Stimulated activated CD8-positive, alpha-beta memory T cell treated with anti-CD3 and anti-CD28 coated beads, Interleukin-7, amount 100 ng/mL, for 1 hour (primary cell): ENCODE measurements at places on chromosomes 7 and 10.

DNA sequence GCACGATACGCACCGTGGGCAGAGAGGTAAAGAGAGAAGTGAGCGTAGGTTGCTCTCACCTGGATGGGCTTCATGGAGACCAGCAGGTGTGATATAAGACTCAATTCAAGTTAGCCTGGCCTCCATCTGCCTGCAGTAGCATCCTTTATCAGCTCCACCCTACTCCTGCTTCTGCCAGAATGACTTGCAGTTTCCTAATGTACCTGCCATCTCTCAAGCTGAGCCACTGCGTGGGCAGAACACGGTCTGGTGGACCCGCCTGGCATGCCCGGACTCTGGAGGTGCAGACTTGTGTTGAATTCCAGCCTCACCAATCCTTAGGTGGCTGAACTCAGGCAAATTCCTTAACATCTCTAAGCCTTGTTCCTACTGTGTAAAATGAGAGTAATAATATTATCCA, 64.3 kb downstream of the STEAP1B start:
- DNase-seq = no peak

DNA sequence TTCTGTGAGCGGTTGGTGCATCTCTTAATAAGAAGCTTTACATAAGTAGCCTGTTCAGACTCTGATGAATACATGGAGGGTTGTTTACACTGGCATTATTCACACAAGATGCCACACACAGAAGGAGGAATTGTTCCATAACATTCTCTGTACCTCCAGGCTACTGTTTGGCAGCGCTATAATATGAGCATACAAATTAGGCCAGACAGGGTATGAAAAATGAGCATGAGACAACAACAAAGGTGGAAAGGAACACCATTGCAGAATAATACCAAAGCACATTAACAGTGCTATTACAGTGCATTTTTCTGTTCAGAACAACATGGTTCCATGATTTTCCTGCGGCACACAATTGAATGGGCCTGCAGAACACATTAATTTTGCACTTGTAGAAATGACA, 417.2 kb upstream of the C7orf33 start:
- no peak for DNase-seq

DNA sequence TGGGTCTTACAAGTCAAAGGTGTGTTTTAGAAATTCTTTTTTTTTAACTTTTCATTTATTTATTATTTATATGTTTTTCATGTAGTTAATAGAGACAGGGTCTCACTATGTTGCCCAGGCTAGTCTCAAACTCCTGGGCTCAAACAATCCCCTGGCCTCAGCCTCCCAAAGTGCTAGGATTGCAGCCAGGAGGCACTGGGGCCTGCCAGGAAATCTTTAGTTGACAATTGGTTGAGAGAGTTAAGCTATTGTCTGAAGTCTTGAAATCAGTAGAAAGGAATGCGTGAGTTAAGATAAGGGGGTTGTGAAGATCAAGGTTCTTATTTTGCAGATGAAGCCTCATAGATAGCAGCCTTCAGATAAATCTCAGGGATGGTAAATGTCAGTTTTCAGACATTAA, 245.4 kb upstream of the GALNT17 start:
- DNase-seq = no peak

- DNase-seq = no peak
Measured at GRCh38 chr10:131277969-131278368, 33.6 kb downstream of the TCERG1L start.

DNA sequence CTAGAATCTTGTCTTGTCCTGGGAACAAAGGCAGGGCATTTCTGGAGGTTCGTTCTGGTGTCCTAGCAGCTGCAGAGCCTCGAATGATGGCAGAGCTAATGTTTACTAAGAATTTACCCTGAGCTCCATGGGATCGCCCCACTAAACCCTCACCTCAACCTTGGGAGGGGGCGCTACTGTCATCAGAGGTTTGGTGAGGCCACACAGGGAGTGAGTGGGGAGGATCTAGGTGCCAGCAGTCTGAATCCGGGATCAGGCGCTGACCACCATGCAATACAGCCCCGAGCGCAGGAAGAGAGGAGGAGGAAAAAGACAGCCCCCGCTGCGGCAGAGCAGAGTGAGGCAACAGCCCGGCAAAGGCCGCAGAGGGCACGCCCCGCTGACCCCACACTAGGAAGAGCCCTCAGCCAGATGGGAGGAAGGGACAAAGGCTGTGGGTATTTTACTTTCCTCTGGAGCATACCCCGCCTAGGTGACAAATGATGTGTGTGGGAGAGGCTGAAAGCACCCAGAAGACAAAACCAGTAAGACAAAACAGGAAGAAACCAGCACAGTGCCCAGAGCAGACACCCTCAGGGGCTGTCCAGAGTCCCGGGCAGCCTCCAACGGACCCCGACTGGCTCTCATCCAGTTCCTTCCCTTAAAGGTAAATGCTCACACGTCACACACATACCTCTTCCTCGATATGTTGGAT, 103.5 kb downstream of the FAM53B start:
- DNase-seq = no peak

- DNase-seq = no peak
Measured at GRCh38 chr10:62819141-62819920, 3.2 kb upstream of the EGR2 start.

- DNase-seq = no peak
Measured at GRCh38 chr10:122154545-122155366, 116.3 kb upstream of the BTBD16 start.

DNA sequence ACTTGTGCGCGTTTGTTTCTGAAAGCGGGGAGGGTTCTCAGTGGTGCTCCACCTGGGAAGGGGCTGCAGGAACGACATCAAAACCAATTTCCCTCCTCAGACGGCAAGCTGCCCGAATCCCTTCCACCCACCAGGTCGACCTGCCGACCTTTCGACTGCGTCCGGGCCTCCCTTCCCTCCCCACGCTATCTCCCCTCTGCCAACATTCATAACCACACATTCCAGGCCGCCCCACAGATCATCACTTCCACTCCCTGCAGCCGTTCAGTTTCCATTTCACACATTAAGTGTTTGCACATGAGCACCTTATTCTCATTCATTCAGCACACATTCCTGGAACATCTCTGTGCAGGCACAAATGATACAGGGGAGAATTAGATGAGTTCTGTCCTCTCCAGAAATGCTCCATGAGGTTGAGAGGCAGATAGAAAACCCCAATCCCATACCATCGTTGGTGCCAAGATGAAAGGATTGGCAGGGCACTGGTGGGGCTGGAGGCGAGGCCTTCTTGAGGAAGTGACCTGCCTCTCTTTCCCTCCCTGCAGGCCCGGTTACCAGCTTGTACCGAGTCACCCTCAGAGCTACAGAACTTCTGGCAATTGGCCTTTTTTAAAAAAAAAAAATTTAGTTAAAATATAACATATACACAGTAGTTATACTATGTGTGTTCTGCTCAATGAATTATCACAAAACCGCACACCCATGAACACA, 70.0 kb downstream of the MINDY4 start:
- no peak for DNase-seq

DNA sequence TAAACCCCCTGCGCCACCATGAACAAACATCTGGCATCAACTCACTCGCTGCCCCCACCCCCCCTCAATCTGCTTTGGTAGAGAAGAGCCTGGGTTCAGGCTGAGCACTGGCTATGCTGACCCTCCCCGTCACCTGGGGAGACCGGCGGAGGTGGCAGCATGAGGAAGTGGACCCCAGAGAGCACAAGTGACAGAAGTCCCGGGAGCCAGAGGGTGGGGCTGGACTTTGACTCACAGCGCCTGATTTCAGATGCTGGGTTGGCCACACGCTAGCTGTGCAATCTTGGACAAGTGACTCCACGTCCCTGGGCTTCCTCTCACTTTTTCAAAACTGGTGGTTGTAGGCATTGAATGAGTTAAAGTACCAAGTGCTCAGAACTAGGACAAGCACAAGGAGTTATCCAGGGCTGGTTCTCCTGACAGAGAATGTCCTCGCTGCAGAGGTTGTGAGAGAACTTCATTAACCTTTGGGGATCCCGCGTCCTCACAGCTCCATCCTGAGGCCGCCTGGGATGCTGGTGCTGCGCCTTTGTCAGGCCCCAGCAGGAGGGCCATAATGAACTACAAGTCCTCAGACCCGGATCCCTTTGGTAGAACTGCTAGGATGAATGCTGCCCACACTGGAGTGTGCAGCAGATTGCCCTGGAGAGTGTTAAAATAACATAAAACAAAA, 48.8 kb upstream of the RASGEF1A start:
- DNase-seq = no peak

DNA sequence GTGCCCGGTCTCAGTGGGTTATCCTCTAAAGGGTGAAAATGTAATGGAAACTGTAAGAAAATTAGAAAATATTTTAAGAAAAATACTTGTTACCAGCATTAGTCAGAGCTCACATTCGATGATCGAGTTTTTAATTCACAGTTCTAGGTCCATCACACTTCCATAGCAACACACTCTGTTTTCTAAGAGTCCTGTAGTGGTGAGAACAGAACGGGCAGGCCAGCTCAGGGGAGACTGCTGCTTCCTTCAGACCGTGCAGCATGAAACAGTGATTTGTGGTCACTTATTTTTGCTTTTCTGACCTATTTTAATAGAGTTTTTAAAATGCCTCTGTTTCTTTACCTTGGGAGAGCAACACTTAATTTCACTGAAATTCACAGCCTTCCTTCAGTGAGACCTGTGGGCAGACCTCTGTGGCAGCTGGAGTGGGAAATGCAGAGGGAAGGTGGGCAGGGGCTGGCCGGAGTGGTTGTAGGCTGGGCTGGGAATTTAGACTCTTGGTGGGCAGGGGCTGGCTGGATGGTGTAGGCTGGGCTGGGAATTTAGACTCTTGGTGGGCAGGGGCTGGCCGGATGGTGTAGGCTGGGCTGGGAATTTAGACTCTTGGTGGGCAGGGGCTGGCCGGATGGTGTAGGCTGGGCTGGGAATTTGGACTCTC, 1.5 kb downstream of the SUN1 start:
- no peak for DNase-seq

DNA sequence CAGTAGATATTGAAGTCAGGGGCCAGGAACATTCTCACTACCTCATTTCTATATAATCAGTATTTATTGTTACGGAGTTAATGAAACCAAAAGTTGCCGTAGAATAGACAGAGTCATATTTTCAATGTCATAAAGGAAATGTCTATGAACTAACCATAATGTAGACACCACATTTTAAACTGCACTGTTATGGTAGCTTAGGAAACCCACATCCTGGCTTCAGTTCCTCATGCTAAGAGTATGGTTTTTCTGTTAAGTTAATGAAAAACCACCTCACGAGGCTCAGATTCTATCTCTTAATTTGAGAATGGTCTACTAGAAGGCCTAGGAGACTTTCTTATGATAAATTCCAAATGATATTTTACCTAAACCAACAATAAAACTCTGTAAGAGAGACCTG, 166.5 kb downstream of the TMEM26 start:
- DNase-seq = no peak

DNA sequence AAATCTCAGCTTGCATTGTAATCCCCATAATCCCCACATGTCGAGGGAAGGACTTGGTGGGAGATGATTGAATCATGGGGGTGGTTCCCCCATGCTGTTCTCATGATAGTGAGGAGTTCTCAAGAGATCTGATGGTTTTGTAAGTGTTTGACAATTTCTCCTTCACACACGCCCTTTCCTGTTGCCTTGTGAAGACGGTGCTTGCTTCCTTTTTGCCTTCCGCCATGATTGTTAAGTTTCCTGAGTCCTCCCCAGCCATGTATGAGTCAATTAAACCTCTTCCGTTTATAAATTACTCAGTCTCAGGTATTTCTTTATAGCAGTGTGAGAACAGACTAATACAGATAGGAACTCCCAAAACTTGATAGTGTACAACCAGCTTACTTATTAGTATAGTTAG, 98.6 kb downstream of the CREM start:
- DNase-seq = no peak

DNA sequence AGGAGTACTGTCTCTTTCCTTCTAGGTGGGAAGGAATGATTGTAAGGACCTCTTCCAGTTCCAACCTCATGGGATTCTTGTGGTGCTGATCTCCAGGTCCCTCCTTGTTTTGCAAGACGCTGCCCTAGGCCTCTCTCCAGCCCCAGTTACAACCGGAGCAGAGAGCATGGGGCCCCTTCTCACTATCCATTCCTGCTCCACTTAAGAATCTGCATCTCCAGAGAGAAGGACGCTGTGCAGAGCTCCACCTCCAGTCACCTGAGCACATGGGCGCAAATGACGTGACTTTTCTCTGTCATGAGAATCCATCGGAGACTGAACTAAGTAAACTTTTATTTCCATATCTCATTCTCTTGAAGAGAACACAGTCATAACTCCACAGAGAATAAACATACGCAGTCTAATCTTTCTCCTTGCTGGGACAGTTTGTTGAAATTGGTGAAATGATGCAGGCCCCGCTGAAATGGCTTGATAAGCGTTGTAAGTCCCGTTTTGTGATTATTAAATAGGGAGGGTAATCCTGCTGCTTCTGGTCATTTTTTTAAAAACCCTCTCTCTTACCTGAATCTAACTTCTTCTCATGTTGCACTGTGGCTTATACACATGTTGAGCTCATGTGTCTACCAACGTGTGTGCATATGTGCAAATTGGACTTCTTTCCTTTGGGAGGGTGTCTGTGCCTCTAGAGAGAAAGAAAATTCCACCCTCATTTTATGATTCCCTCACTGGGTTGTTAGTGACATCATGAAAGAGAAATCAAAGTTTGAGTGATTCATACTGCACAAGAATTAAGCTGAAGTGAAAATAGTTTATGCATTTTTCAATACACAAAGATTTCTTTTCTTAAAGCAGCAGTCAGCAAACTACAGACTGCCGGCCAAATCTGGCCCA, 133.2 kb upstream of the TBX20 start:
- DNase-seq = no peak

DNA sequence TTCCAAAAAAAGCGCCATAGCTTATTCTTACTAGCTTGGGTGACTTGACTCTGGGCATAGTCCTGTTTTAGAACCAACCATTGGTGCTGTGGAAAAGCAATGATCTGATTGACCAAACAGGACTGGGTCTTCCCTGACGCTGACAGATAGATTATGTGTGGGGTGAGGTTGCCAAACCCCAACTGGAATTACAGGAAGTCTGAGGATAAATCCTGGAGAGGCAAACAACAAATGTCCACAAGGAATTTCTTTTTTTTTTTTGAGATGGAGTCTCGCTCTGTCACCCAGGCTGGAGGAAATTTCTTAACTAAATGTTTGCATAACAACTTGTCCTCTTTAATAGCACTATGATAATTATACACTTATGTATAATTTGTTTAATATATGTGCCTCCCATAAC, 19.2 kb downstream of the GCC1 start:
- DNase-seq = no peak

- no peak for DNase-seq
Measured at GRCh38 chr7:129664029-129665012, 52.8 kb downstream of the NRF1 start.

DNA sequence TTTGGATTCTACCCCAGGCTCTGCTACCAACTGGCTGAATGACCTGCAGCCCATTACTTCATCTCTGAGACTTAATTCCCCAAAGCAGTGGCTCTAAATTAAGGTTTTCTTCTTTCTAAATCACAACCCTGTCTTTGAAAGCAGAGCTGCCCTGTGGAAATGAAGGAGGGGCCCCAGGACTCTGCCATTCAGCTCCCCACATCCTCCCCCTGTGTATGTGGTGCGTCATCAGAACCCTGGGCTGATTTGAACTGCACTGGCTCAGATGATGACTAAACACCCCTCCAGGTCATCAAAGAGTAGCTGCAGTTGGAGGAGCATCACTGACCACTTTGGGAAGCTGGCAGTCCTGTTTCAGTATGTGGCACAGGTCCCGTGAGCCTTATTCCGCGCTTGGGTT, 46.6 kb downstream of the BPGM start:
- DNase-seq = no peak

- DNase-seq = no peak
Measured at GRCh38 chr7:150502519-150502918, 12.2 kb upstream of the GIMAP7 start.

GRCh38 chr10:63976538-63976937, 455.3 kb downstream of the REEP3 start:
- no peak for DNase-seq

GRCh38 chr10:132110111-132110521, 44.4 kb downstream of the JAKMIP3 start:
- DNase-seq = no peak
